ENCODE measurements at places on chromosomes 16 and 17.

DNA sequence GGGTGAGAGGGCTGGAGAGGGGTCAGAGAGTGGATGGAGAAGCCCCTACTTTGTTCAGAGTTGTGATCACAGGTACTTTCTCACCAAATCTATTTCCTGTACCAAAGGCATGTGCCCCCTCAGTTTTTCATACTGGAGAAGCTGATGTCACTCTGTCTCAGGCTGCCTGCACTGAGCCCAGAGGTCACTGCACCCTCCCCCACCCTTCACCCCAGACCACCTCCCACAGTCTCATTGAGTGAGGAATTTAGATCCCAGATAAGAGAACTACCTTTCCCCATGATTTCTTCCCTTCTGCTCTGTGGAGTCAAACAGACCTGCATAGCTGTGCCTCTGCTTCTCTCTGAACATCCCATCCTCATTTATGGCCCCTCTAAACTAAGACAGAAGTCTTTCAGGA is 140.0 kb upstream of the IRX6 start:
- DNase-seq = no peak

GRCh38 chr17:11908711-11909146 is 88.5 kb downstream of the ZNF18 start:
- no peak for DNase-seq

GRCh38 chr17:57125406-57125805 is 40.4 kb downstream of the AKAP1 start:
- no peak for DNase-seq

GRCh38 chr16:54067322-54068065 is 219.1 kb downstream of the IRX3 start:
- DNase-seq = no peak

DNA sequence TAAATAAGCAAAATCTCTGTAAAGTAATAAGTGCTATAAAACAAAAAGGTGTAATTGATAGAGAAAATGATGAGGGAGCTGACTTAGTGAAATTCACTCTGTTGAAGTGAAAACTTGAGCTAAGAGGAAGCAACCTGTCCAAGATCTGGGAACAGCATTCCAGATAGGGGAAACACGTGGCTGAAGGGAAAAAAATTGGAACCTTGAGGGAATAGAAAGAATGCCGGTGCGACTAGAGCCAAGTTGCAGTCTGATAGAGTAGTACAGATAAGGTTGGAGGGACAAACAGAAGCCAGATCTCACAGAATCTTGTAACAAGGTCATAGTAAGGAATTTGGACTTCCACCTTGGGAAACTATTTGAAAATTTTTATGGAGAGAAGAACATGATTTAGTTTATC is 623 bp upstream of the DDX52 start:
- DNase-seq = no peak

- no peak for DNase-seq
Observed at GRCh38 chr17:27413792-27414191, 42.5 kb upstream of the KSR1 start.

- no peak for DNase-seq
Observed at GRCh38 chr17:58530655-58531054, 16.2 kb upstream of the MTMR4 start.

DNA sequence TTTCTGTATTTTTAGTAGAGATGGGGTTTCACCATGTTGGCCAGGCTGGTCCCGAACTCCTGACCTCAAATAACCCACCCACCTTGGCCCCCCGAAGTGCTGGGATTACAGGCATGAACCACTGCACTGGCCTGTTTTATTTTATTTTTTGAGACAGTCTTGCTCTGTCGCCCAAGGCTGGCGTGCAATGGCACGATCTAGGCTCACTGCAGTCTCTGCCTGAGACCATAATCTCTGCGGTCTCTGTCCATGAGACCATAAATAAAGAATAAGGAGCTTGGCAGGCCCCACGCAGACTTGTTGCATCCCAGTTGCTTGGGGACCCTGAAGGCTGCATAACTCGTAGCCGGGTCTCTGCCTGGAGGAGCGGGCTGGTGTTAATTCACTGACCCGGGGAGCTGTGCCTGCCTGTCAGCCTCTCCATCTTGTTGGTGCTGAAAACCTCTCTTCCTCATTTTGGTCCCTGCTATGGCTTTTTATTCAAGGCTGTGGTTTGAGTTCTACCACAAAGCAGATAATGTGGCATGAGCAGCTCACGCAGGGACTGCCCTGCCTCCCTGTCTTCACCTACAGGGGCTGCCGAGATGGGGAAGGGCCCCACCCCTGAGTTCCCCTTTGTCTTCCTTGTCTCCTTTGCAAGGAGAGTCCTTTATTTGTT is 82.1 kb downstream of the MSI2 start:
- DNase-seq = no peak

- DNase-seq = no peak
Observed at GRCh38 chr16:19690196-19690595, 27.8 kb downstream of the KNOP1 start.

DNA sequence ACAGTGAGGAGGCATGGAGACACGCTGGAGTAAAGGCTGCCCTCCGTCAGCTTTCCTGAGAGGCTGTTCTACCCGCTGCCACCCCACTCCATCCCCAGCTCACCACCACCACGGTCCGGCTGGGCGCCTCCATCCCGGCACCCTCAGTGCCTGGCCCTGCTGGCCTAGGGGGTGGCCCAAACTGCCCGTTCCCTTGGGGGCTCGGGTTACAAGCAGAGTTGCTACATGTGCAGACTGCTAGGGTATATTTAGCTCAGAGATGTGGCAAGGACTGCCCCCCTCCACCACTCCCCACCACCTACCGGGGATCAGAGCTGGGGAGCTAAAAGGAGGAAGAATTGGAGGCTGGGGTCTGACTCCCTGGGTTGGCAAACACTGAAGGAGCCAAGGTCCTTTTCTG is 4.1 kb downstream of the CACNB1 start:
- no peak for DNase-seq

- no peak for DNase-seq
Observed at GRCh38 chr16:24273508-24274182, 17.5 kb downstream of the CACNG3 start.

DNA sequence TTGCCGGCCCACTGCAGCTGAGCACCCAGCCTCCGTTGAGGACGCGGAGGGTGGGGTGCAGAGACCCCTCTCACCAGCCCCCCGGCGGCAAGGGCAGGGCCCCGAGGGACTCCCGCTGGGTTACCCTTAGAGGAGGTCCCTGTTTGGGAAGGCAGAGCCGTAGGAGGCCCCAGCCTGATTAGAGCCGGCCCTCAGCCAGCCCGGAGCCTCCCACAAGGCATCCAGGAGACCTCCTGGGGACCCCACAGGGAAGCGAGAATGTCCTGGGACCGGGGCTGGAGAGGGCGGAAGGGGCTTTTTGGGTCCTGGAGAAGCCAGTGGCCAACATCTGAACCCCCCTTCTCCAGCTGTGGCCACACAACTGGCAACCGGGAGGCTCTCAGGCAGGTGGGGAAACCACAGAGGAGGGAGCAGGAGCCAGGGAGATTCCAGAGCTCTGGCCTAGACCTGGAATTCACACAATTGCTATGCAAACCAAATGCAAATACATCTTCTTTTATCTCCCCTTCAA is 21.7 kb upstream of the SP6 start:
- DNase-seq = no peak

DNA sequence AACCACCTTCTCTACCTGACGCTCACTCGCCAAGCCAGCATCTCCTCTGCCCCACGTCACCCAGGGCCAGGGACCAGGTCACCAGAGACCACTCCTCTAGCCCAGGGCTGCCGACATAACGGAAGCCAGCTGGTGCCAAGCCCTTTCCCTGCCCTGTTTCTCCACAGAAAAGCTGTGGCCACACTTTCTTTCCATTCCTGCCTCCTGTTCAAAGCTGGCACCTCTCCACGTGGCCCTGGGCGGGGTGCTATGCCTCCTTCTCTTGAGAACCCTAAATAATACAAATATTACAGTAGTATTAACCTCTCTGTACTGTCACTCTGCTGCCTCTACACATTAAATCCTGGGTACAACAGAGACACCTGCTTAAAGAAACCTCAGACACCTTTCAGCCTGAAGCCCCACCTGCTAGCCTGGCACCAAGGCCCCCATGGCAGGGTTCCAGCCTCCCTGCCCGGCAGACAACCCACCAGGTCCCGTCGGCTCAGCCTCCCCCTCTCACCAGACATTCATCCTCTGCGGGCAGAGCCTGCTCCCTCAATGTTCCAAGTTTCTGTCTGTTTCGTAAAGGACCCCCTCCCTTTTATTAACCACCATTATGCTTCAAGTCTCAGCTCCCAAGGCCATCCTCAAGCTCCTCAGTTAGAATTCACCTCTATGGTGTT is 62.3 kb downstream of the TIMM22 start:
- no peak for DNase-seq

GRCh38 chr16:58442547-58442946 is 50.3 kb downstream of the GINS3 start:
- DNase-seq = no peak

DNA sequence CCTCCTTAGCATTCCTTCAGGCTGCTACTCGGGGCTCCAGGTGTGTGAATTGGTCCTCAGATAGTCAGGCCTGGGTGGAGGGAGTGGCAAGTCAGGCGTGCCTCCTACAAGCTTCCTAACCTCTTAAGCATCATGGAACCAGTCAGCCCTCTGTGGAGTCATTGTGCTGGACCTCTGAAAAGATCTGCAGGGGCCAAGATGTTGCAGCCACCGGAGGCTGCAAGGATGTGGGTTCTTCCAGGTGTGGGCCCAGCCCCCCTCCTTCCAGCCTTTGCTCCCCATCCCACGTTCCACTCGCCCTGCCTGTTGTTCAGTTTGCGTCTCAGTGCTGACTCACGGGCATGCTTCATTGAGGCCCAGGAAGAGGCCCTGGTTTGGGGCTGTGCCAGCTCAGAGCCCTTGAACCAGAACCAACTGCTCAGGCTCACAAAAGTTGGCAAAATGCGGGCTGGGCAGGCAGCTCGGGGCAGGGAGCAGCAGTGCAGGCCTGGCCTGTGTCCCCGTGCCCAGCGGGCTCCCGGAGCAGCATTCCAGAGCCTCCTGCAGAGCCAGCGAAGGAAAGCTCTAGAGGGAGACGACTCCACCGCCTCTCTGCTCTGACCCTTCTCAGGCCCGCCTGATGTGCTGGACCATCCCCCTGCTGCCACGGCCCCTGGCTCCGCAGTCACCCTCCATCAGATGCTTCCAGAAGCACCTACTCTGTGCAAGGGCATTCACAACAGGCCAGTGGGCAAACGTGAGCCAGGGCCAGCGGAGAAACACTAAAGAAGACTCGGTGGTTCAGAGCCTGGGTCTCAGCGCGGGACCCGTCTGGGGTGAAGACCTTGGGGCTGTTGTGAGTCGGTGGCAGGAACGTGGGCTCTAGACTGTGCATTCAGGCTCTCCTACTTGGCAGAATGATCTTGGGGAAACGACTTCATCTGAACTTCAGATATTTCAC is 7.5 kb downstream of the LDHD start:
- DNase-seq = peak; percentile 40

DNA sequence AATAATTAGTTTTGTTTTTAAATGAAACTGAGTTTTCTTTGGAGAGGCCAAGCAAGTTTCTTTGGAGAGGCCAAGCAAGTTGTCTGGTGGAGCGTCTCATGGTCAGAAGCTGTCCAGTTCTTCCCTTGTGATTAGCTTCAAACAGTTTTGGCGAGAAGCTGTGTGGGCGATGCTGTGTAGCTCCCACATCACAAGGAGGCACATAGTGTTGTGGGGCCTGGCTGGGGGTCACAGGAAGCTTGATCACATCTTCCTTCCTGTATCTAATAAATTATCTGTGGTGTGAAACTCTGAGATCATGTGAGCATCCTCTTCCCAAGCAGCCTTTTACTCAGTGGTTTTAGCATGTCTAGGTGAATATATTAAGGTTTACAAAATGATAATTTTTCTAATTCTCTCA is 33.9 kb downstream of the SPECC1 start:
- DNase-seq = no peak

- peak; percentile 78 for DNase-seq
Observed at GRCh38 chr17:78378225-78379130, at the start of gene PGS1. Gene PGS1 (plus strand): TSS chr17:78378649. CDS start chr17:78378666, 17 bp downstream.

GRCh38 chr17:27396045-27396444 is 60.2 kb upstream of the KSR1 start:
- DNase-seq = no peak

- no peak for DNase-seq
Observed at GRCh38 chr17:27928587-27928986, 35.4 kb upstream of the LYRM9 start.

GRCh38 chr17:39926588-39927100 is 757 bp downstream of the ORMDL3 start:
- no peak for DNase-seq

DNA sequence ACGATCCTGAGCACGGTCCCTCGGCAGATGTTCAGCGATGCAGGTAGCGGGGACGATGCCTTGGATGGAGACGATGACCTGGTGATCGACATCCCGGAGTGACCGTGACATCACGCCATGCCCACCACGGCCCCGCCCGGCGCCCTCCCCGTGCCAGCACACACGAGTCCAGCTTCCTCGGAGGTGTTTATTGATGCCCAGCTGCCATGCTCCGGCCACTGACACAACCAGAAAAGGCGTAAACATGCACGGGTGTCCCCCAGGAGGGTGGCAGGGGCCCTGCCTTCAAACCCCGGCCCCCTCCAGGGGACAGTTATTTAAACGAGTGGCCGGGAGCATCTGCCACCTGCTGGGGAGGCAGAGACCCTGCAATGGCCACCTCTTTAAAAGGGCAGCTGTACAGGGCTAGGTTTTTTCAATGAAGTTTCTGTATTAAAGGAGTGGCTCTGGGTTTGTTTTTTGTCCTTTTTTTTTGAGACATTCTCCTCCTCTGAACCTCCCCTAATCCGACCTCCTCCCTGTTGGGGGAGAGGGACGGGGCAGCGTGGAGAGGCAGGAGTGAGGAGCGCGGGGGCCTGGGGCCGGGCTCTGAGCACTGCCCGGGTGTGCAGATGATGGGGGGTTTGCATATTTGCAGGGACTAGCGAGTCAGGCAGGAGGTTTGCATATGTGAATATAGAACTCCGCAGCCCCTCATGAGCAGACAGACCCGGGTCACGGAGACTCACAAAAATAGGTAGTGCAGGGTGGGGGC is 5.3 kb downstream of the DOC2A start:
- DNase-seq = no peak

All from hippocampal formation (tissue), 2 donors.